ENCODE measurements at places on chromosomes 7 and 10.
A peak's percentile ranks its signal among the peaks of the same experiment; 100 is the strongest.

GRCh38 chr10:4383651-4384098 lies 442.3 kb upstream of the AKR1E2 start:
- DNase-seq: no peak

DNA sequence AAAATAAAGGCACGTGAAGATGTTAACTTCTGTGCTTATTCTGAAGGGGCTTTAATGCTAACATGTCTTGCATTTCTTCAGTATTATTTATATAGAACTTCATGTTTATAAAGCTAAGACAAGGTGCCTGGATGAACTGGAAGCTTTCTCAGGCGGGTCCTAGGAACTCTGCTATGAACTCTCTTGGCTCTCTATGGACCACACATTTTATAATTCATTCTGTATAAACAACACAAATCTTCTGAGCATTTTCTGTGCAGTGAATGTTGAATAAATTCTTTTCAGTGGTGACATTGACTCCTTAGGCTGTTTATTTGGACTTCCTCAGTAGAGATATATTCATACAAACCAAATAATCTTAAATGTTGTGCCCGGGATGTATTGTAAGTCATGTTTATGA lies 79.6 kb downstream of the TRIL start:
- DNase-seq: no peak

GRCh38 chr7:84971360-84971759 lies 215.5 kb downstream of the SEMA3D start:
- DNase-seq: no peak

DNA sequence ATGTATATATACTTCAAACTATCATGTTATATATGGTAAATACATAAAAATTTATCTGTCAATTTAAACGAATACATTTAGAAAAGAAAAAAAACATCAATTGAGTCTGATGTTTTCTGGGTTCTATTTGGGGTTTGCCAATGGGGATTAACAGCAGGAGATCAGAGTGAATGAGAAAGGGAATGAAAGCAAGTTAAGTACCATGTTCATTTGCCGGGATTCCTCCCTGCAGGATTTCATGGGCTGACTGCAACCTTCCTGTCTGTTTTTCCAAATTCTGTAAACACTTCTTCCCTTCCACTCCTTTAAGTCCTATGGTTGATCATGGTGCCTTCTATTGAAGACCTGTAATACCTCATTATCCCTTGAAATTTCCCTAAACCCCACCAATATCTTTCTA lies 33.9 kb upstream of the SEMA3A start:
- DNase-seq: no peak

DNA sequence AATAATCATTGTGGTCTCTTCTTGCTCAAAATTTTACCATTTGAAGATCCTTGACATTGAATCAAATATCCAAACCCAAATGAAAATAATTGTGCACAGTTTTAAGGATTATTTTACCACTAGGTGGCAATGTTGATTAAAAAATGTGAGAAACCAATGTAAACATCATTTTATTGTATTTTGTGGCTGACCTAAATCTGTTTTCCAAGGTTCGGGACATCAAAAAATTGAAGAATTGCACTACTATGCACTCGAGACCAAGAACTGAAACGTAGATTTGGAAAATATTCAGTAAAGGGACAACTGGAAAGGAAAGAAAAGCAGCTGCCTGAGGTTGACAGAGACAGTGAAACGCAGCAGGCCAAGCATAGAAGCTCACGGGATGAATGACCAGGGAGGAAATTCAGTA lies 259.3 kb downstream of the SNX13 start:
- peak; percentile 33 for DNase-seq

GRCh38 chr7:129841465-129841864 lies 111.3 kb downstream of the UBE2H start:
- peak; percentile 31 for DNase-seq

- peak; percentile 95 for DNase-seq
Observed at GRCh38 chr10:75230600-75231038, 5.1 kb downstream of the COMTD1 start.

- DNase-seq: no peak
Observed at GRCh38 chr7:55154096-55154495, 135.3 kb downstream of the EGFR start.

DNA sequence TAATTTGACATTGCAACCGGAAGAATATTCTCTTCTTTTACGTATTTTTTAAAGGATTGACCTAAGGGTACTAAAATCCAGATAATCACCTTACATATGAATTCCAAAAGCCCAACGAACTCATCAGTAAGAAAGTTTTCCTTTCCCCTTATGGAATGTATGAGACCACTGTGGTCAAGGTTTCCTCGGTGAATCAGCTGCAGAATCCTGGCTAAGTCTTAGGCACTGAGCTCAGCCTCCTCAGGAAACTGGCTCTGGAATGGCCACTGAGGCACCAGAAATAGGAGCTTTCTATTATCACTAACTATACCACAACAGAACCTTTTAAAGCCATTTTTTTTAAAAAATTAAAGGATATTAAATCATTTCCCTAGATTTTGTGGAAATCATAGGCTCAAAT lies 21.0 kb downstream of the SVIL start:
- DNase-seq: no peak

GRCh38 chr7:101784292-101785127 lies 32.9 kb upstream of the CUX1 start:
- no peak for DNase-seq

DNA sequence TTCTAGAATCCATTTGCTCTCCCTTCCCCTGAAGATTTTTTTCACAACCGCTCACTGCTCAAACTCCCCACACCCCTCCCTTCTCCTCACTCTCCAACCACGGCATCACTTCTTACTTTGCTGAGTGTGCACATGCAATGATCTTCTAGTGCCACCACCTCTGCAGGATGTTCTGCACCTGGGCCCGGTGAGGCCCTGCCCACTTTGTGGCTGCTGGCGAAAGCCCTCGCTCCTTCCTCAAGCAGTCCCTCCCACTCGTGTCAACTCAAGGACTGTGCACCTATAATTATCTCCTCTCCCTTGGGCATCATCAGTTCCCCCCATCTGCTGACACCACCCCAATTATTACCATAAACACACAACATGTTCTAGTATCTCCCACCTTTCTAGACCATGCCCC lies 91.0 kb upstream of the LANCL2 start:
- no peak for DNase-seq
